PC-3 (cell line): ENCODE measurements at places on chromosomes 5 and 9. TPM values are rescaled to one million over a fixed set of nuclear protein-coding genes. Genes with fewer than 3 reads are reported as not detected.
A peak's percentile ranks its signal among the peaks of the same experiment; 100 is the strongest.

The MARVELD2 gene
- total RNA-seq = 12.5 and 15.4 TPM in 2 replicates

The SLC28A3 gene
- total RNA-seq = not detected in 2 replicates

The TLX3 gene
- total RNA-seq = not detected in 2 replicates

DNA sequence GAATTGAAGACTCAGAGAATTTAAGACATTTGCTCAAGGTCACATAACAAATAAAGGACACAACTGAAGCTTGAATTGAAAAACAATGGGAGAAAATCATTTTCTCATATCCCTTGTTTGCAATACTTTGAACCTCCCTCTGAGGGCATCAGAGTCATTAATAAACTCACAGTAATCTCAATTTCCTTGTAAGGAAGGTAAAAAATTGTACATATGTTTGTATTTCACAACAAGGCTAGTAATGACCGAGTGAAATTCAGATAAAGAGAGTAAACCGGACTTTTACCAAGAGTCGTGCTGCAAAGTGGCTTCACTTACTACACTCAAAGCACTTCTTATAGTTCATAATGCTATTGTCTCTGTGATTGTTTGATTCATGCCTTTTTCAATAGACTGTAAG, 665.0 kb downstream of the NR2F1-AS1 start:
- H3K27me3 ChIP-seq = no peaks in the 10 kb centered on the region
- peaks cover 13% of the 10 kb centered on the region; the same call in 1 of the 2 replicates for H3K4me1 ChIP-seq
- no peak overlapping the region for H3K27ac ChIP-seq
- peak; percentile 56 for DNase-seq
- no peaks in the 10 kb centered on the region for H3K36me3 ChIP-seq

GRCh38 chr9:33163433-33164137, 3.6 kb downstream of the B4GALT1 start:
- no peak for DNase-seq
- no peaks in the 10 kb centered on the region for H3K27me3 ChIP-seq
- H3K4me1 ChIP-seq = peaks cover 72% of the 10 kb centered on the region
- H3K4me3 ChIP-seq = peak overlapping the region; percentile 93; the same call in 1 of the 2 replicates
- H3K36me3 ChIP-seq = no peaks in the 10 kb centered on the region
- peak overlapping the region; percentile 100 for H3K27ac ChIP-seq

The SLC46A2 gene
- not detected in 2 replicates for total RNA-seq

GRCh38 chr9:114545055-114545454, 39.8 kb upstream of the WHRN start:
- H3K4me1 ChIP-seq = no peaks in the 10 kb centered on the region
- no peak overlapping the region for H3K4me3 ChIP-seq
- DNase-seq = no peak
